ENCODE measurements at places on chromosomes 3 and 15. TPM values are rescaled to one million over a fixed set of nuclear protein-coding genes. Genes with fewer than 3 reads are reported as not detected.

TAGLN3 gene
- not detected for total RNA-seq

IP6K2 gene
- total RNA-seq, result 83.3 TPM

EOMES gene
- total RNA-seq, result not detected

PLCB2 gene
- 8.4 TPM for total RNA-seq

SI gene
- total RNA-seq, result not detected

TMPRSS7 gene
- not detected for total RNA-seq

OSBPL10 gene
- 49.7 TPM for total RNA-seq

CCDC39 gene
- total RNA-seq, result 1.5 TPM

MAGI1 gene
- total RNA-seq, result 36.6 TPM

UTS2B gene
- total RNA-seq, result not detected

NCK1 gene
- total RNA-seq, result 85.3 TPM

TRANK1 gene
- 17.9 TPM for total RNA-seq

SLC38A3 gene
- total RNA-seq, result 0.69 TPM

GOLGA6L9 gene
- total RNA-seq, result 2.6 TPM

FBXO40 gene
- total RNA-seq, result not detected

TTBK2 gene
- total RNA-seq, result 12.6 TPM

EXD1 gene
- total RNA-seq, result not detected

FRMD4B gene
- total RNA-seq, result 27.8 TPM

EPHB1 gene
- 2.6 TPM for total RNA-seq

SYNPR gene
- not detected for total RNA-seq

PARP9 gene
- 22.7 TPM for total RNA-seq

TEX264 gene
- total RNA-seq, result 35.5 TPM

RTP1 gene
- total RNA-seq, result not detected

TERB2 gene
- total RNA-seq, result not detected

Data from uterus (tissue), 4 donors.